ENCODE measurements at places on chromosomes 11 and 22.

- peak; percentile 70 for DNase-seq
Observed at GRCh38 chr11:121909596-121909995, 206.4 kb downstream of the BLID start.

DNA sequence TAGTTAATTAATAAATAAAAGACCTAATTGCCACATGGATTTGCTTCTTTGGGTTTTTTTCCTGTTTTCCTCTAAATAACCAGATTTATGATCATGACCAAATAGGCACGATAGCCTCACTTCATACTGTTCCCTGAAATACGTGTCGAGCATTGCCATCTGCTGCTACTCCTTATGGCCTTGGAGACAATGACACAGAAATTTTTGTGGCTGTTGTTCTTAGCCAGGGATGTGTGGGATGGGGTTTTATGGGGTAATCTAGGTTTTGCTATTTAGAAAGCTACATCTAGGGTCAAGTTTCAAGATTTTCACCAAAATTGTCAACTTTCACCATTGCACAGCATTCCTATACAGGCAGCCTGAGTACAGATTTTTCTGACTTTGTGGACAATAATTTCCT is 145.2 kb downstream of the DBX1 start:
- DNase-seq: peak; percentile 54

GRCh38 chr11:27420722-27421572 is 51.6 kb downstream of the LGR4 start:
- peak; percentile 30 for DNase-seq

- DNase-seq: no peak
Observed at GRCh38 chr11:42975180-42975529, 336.6 kb upstream of the API5 start.

GRCh38 chr22:36287881-36288515 is 35.1 kb downstream of the APOL1 start:
- DNase-seq: no peak

DNA sequence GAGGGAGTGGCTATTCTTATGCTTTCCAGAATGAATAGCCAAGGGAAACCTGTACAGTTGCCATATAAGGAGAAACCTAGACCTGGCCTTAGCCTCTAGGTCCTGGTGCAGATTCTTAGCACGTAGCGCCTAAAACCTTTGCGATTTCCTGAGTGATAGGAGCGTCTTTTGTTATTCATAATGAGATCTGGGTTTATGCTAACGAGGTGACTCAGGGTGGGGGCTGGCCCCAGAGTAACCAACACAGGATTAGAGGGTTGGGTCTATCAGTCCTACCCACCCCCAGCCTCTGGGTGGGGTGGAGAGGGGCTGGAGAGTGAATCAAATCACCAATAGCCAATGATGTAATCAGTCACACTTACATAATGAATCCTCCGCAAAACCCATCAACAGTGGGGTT is 73.4 kb upstream of the PARVG start:
- no peak for DNase-seq

DNA sequence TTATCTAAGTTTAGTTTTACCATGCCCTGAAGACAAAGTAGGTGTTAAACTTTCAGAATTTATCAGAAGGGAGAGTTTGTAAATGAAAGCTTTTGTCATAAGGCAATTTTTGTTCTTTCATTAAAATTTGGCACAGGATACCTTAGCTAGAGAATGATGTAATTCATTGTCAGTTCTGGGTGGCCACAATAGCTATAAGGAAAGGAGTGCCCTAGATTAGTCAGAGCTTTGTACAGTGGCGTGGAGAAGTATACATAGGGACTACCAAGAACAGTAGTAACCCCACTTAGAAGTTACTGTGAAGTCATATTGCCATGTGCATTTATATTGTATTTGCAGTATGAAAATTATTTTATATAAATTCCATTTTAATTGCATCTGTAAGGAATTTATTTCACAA is 126.3 kb upstream of the CARD18 start:
- DNase-seq: peak; percentile 28

DNA sequence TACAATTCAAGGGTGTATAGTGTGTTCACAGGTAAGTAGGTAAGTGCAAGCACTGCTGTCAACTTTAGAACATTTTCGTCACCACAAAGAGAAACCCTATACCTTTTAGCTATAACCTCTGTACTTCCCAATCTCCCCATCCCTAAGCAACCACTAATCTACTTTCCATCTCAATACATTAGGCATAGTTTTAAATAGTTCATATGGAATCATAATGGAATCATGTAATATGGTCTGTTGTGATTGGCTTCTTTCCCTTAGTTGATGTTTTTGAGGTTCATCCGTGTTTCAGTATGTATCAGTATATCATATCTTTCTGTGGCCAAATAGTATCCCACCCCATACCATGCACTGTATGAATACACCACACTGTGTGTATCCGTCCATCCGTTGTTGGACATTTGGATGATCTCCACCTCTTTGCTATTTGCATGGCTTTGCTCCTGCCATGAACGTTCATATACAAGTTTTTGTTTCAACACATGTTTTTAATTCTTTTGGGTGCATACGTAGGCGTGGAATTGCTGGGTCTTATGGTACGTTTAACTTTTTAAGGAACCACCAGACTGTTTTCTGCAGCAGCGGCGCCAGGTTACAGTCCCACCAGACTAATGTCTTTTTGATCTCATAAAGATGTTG is 27.7 kb upstream of the OPCML start:
- no peak for DNase-seq

DNA sequence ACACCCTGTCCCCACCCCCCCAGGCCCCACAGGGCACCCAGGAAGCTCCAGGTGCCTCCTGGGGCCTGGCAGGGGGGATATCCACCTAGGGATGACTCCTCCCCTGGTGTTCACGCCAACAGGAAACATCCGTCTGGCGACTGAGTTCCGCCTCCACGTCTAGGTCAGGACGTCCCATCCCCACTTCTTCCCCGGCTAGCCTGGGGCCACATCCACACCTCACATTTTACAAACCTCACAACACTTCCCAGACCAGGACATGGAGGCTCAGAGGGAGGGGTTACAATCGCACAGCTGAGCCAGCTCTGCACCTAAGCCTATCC is 21.0 kb downstream of the MAFF start:
- no peak for DNase-seq

DNA sequence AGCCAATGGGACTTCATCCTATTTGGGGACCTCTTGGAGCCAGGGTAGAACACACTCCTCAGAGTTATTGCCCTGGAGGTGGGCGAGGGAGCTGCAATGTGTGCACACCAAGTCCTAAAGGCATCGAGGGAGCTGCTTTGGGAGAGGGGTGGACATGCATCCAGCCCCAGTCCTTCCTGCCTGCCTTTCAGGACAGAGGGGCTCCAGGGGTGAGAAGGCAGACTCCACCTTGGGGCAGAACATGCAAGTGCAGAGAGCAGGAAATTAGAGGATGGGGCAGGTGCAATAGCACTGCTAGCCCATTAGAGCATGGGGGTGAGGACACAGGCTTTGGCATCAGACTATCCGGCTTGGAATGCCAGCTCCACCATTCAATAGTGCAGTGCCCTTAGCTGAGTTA is 288.5 kb downstream of the OPCML start:
- no peak for DNase-seq

GRCh38 chr11:46662366-46662765 is 38.1 kb downstream of the ARHGAP1 start:
- DNase-seq: no peak

- no peak for DNase-seq
Observed at GRCh38 chr11:27231530-27231929, 131.5 kb downstream of the CCDC34 start.

DNA sequence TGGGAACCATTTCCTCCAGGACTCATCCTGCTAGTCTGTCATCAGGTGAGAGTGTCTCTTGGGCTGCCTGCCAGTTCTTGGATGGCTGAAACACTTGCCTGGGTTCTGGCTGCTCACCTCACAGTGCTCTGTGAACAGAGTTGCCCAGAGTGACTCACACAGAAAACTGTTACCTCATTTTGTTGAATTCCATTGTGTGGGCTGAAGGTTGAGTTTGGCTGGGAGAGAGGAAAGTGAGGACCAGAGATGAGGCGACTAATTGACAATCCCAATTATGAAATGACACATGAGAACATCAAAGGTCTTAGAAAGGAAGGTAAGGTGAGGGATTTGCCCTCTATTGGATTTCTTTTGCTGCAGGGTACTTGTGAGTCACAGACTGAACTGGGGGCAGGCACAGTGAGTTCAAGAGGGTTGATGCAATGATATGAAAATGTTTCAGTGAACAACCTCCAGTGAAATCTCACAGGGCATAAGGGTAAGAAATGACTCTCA is 20.2 kb upstream of the CALCB start:
- no peak for DNase-seq

DNA sequence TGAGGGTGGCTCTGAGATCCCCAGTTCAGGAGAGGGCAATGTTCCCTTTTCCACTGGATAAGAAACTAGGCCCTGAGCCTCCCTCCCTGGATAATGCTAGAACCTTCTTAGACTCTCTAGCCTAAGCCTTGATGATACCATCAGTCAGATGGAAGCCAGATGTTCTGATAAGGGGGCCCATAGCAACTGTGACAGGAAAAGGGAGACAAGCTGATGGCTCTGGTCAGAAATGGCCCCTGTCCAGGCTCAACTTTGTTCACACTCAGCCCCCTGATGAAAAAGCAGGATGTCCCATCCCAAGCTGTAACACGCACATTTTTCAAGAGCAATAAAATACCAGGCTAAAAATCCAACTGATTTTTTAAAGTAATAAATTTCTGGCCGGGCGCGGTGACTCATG is 7.2 kb upstream of the OAF start:
- peak; percentile 78 for DNase-seq

- no peak for DNase-seq
Observed at GRCh38 chr11:119831011-119831410, 102.0 kb upstream of the NECTIN1 start.

GRCh38 chr22:48161298-48161697 is 1398.8 kb downstream of the TBC1D22A start:
- no peak for DNase-seq

- no peak for DNase-seq
Observed at GRCh38 chr11:3047637-3048036, 9.6 kb downstream of the CARS1 start.

GRCh38 chr22:33597274-33597985 is 322.8 kb downstream of the LARGE1 start:
- DNase-seq: no peak

DNA sequence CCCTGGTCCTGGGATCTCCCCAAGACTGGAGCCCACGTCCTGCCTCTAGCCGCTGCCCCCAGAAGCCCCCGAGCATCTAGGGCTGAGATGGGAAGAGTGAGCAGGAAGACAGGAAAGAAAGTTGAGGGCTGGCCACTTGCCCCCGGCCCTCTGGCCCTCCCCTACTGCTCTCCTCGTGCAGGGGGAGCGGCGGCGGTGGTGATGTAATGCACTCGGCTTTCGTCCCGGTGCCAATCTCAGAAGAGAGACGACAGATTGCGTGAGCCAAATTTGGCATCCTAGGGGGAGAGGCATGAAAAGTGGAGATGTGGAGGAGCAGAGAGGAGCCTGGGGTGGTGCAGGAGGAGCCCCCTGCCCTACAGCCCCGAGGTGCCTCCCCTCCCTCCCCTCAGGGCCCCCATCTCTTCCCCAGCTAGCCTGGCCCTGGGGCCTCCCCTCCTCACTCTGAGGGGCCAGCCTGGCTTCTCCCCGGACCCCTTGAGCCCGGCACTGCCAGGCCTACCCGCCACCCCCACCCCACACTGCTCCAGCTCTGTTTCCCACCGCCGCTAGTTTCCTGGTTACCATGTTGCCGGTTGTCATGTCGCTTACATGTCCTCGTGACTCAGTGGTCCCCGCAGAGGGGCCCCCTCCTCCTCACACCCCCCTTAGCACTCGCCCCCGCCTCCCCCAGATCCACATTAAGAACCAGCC is 2.5 kb downstream of the KCNJ4 start:
- DNase-seq: peak; percentile 50

- peak; percentile 65 for DNase-seq
Observed at GRCh38 chr11:27912916-27913315, 195.0 kb downstream of the KIF18A start.

- no peak for DNase-seq
Observed at GRCh38 chr11:99693941-99694492, 673.3 kb downstream of the CNTN5 start.

DNA sequence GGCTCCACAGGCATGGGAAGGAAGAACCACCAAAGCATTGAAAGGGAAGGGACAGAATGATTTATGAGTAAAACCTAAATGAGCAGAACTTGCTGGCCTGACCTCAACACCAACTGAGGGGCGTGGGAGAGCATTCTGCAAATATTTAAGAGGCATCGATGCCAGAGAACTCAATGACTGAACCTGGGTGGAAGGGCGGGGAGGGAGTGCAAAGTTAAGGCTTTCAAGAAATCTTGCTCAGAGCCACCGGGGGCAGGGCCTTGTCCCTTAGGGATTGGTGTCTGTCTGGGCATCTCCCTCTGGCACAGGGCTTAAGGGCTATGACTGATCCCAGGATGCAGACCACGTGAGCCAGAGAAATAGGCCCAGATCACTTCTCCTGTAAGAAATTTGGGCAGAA is 137.1 kb downstream of the ADAMTS15 start:
- DNase-seq: peak; percentile 89

DNA sequence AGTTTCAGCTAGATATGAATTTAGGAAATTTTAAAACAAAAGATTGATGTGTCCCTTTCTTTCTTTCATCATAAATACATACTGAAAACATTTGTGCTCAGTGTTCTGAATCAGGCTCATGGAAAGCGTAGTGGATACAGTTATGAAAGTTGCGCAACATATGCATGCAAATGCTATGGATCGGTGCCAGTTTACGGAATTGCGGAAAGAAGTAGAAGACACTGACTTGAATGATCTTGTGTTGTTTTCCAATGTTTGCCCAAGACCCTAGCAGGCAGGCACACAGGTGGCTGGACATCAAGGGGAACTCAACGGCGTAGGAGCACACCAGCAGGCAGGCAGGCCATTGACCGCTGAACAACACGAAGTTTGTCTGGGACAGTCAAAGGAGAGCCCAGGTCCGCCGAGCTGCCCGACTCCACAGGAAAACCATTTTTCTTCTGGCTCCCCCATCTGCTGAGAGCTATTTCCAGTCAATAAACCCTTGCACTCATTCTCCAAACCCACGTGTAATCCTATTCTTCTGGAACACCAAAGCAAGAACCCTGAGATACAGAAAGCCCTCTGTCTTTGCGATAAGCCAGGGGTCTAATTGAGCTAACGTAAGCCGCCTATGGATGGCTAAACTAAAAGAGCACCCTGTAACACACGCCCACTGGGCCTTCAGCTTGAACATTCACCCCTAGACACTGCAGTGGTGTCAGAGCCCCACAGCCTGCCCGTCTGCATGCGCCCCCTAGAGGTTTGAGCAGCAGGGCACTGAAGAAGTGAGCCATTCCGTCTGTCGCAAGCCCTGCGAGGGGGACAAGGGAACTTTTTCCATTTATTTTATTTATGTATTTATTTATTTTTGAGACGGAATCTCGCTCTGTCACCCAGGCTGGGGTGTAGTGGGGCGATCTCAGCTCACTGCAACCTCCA is 7.4 kb upstream of the BIRC3 start:
- DNase-seq: no peak

GRCh38 chr22:39634530-39635405 is 64.2 kb downstream of the CACNA1I start:
- DNase-seq: peak; percentile 90

DNA sequence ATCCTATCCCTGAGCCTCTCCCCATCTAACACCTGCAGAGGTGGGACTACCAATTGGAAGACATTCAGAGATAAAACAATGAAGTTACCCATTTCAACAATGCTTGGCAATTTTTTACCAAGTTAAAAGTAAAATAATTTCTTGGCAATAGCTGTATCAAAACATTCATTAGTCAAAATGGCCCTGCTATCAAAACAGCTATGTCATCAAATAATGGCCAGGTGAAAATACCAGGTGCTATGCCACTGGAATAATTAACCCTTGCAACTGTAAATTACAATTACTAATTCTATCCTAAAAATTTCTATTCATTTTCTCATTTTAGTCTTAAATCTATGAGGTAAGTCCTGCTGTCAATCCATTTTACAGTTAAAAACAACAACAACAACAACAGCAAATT is 43.3 kb downstream of the NOX4 start:
- DNase-seq: no peak
